ENCODE measurements at places on chromosomes 7 and 10.
A peak's percentile ranks its signal among the peaks of the same experiment; 100 is the strongest.

- H3K36me3 ChIP-seq: no peaks in the 10 kb centered on the region
- H3K4me1 ChIP-seq: peaks cover 3% of the 10 kb centered on the region
- no peak for DNase-seq
- no peaks in the 10 kb centered on the region for H3K27me3 ChIP-seq
- no peak overlapping the region for H3K4me3 ChIP-seq
Measured at GRCh38 chr7:148715027-148715426, 16.3 kb downstream of the CUL1 start.

DNA sequence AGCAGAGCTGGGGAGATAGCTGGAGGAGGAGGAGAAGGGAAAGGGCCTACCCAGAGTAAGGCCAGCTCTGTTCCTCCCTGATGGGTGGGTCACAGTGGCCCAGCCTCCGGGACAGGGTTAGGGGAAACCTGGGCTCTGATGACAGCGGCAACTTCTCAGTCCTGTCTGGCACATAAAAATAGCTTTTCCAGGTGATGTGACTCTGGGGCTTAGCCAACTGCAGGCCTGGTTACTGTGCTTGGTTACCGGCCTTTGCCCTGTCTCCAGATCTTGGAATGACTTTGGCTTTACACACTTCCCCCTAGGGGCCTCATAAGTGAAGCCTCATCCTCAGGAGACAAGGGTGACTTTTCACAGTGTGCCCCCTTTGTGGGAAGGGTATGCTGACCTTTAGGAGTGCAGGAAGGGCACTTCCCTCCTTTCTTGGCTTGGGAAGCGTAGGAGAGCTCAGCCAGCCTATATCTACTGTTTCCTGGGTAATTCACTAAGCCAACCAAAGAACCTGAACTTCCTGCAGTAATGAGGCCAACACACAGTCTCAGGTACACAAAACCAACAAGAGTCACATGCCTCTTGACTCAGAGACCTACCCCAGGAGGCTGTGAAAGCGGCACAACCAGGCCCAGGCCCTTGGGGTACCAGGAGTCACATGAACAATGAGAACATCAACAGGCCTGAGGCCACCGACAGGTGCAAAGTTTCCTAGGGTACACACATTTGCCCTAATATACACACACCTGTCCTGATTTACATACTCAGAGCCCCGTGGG lies 11.7 kb upstream of the HILPDA start:
- H3K27ac ChIP-seq: no peak overlapping the region
- H3K36me3 ChIP-seq: no peaks in the 10 kb centered on the region
- H3K4me3 ChIP-seq: no peak overlapping the region
- DNase-seq: no peak

GRCh38 chr10:22343731-22344130 lies 1.6 kb upstream of the SPAG6 start:
- H3K27ac ChIP-seq: no peak overlapping the region
- H3K4me1 ChIP-seq: peaks cover 7% of the 10 kb centered on the region
- no peaks in the 10 kb centered on the region for H3K36me3 ChIP-seq
- peaks cover 86% of the 10 kb centered on the region for H3K27me3 ChIP-seq
- no peak overlapping the region for H3K4me3 ChIP-seq

DNA sequence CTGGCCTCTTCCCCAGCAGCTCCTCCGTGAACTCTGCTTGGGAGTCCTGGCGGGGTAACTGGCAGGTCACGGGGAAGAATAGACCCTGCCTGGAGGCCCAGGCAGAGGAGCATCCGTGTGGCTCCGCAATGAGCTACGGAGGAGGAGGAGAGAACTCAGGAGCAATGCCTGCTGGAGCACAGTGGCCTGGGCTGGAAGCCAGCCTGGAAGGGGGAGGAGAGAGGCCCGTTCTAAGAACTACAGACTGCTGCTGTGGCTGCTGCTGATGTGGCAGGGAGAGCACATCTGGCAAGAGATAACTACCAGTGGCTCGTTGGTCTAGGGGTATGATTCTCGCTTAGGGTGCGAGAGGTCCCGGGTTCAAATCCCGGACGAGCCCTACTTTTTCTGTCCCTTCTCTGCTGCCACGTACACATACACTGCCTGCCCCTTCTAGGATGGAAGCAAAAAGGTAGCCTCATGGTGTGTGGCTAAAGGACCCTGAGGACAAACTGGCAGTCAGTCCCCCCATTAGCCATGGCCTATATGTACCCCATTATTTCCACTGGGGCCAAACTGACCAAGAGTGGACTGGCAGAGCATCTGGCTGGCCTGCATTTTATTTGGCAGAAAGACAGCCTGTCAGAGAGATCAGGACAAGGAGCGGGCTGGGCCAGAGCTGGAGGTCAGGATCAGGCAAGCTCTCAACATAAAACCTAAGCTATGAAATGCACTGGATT lies 7.7 kb upstream of the OPN1SW start:
- no peak overlapping the region for H3K27ac ChIP-seq
- H3K27me3 ChIP-seq: peaks cover 3% of the 10 kb centered on the region
- H3K36me3 ChIP-seq: no peaks in the 10 kb centered on the region
- peaks cover 5% of the 10 kb centered on the region for H3K4me1 ChIP-seq
- peak; percentile 91 for DNase-seq

- H3K36me3 ChIP-seq: no peaks in the 10 kb centered on the region
- peaks cover 9% of the 10 kb centered on the region for H3K27me3 ChIP-seq
- no peak for DNase-seq
- no peak overlapping the region for H3K27ac ChIP-seq
- H3K4me1 ChIP-seq: peaks cover 31% of the 10 kb centered on the region
Measured at GRCh38 chr7:129436335-129436923, 2.2 kb downstream of the STRIP2 start.

Measured in osteoblast (primary cell).